Breast epithelium (tissue), 4 donors: ENCODE measurements at places on chromosomes 5 and 9. TPM values are rescaled to one million over a fixed set of nuclear protein-coding genes. Genes with fewer than 3 reads are reported as not detected.

DNA sequence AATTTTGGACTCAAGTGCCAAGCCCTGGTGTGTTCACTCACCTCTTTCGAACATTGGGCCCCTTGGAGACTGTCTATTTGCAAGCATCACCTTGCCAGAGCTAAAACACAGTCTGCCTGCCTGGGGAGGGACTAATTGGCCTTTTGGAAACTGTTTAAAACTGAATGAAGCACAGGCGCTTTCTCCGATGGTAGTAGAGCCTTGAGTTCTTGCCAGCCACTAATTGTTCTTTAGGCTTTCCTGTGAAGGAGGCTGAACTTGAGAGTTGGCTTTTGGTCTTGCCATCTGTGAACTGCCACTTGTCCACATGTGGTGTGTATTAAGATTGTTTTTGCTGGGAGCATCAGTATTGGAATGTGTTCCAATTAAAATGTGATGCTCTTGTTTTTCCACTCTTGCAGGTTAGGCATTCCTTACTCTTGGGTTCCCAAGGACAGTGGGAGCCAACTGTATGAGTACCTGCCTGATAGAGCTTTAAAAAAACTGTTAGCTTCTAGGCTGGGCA lies 26.0 kb downstream of the GARNL3 start:
- no peaks in the 10 kb centered on the region for H3K36me3 ChIP-seq
- H3K27ac ChIP-seq, result peak overlapping the region; percentile 29
- H3K4me1 ChIP-seq, result no peaks in the 10 kb centered on the region
- DNase-seq, result no peak

DNA sequence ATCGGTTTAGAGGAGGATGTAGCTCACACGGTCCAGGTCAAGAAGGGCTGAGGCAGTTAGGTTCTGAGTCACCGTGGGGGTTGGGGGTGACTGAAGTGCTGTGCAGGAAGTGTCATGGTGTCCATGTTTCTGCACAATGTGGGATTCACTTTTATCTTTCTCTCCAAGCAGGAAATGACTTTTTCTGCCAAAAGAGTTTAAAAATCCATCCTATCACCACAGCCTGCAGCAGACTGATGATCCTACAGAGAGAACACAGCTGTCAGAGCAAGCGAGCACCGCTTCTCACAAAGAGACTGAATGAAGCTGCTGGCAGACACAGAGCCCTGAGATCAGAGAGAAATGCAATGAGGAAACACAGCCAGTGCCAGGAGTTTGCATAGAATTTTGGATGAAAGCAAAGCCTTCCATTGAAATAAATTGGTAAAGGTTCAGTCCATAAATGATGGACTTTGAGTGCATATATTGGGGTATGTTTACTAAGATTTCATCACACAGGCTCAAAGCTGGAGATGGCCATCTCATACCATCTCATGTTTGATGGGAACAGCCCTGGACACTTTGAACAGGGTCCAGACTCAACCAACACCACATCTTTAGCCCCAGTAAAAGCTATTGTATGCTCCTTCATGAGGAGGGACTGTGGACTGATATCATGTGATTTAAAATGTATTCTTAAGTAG lies 213.9 kb upstream of the FBXL7 start:
- no peak overlapping the region for H3K27ac ChIP-seq
- no peak overlapping the region for H3K4me3 ChIP-seq
- H3K4me1 ChIP-seq, result no peaks in the 10 kb centered on the region
- DNase-seq, result no peak
- H3K27me3 ChIP-seq, result no peaks in the 10 kb centered on the region

GRCh38 chr9:19464764-19465585 lies 56.2 kb downstream of the ACER2 start:
- no peak overlapping the region for H3K27ac ChIP-seq
- peak overlapping the region; percentile 58 for H3K4me3 ChIP-seq

SLC46A2 gene
- not detected for total RNA-seq

UBAP1 gene
- 56.5 TPM for total RNA-seq

GRCh38 chr5:175668006-175668405 lies 10.1 kb downstream of the HRH2 start:
- no peak overlapping the region for H3K27ac ChIP-seq
- peaks cover 21% of the 10 kb centered on the region for H3K27me3 ChIP-seq
- no peak for DNase-seq
- H3K36me3 ChIP-seq, result no peaks in the 10 kb centered on the region
- H3K4me3 ChIP-seq, result no peak overlapping the region

DNA sequence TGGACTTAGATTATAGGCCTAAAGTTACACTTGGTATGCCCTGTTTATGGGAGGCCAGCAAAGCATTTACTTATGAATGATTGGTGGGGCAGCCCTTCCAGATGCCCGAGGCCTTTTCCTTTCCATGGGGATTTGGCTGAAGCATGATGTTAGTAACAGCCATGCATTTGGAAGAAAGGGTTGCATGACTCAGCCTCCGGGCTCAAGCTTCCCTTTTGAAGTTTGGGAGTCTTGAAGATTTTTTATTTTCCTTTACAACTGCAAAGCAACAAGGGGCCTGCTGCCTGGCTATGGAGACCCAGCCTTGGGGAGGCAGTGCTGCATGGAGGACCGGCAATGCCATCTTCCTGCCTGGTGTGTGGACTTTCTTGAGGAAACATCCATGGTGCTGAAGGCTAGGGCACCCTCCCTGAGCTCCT lies 244.7 kb downstream of the ICE1 start:
- H3K4me3 ChIP-seq, result no peak overlapping the region
- H3K36me3 ChIP-seq, result no peaks in the 10 kb centered on the region
- H3K27me3 ChIP-seq, result no peaks in the 10 kb centered on the region
- DNase-seq, result no peak

DNA sequence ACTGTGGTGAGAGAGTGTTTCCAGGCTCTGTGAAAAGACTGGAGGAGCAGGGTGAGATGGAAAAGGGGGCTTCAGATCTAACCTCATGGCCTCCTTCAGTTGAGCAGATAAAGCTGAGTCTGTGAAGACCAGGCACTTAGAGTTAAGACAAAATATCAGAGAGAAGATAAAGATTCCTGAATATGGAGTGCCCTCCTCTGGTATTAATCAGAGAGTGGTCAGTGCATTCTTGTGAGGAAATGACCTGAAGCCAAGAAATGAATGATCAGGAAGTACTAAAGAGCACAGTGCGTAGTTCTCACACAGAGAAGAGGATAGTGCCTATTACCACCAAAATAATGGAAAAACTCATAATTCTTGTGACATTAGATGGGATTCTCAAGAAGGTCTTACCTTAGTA lies 1417.0 kb upstream of the ACO1 start:
- H3K27ac ChIP-seq, result no peak overlapping the region
- no peaks in the 10 kb centered on the region for H3K4me1 ChIP-seq
- H3K27me3 ChIP-seq, result no peaks in the 10 kb centered on the region
- no peak for DNase-seq
- no peak overlapping the region for H3K4me3 ChIP-seq
- H3K36me3 ChIP-seq, result no peaks in the 10 kb centered on the region

SRA1 gene
- 24.9 TPM for total RNA-seq

- DNase-seq, result no peak
- no peaks in the 10 kb centered on the region for H3K27me3 ChIP-seq
- no peak overlapping the region for H3K4me3 ChIP-seq
- no peak overlapping the region for H3K27ac ChIP-seq
- no peaks in the 10 kb centered on the region for H3K4me1 ChIP-seq
- no peaks in the 10 kb centered on the region for H3K36me3 ChIP-seq
Observed at GRCh38 chr9:90421786-90422185, 220.8 kb downstream of the DIRAS2 start.

PCDHA1 gene
- total RNA-seq, result not detected

- no peaks in the 10 kb centered on the region for H3K27me3 ChIP-seq
- no peak overlapping the region for H3K4me3 ChIP-seq
- no peaks in the 10 kb centered on the region for H3K36me3 ChIP-seq
- H3K4me1 ChIP-seq, result peaks cover 17% of the 10 kb centered on the region
- peak overlapping the region; percentile 65 for H3K27ac ChIP-seq
Observed at GRCh38 chr9:114592356-114592755, 4.8 kb downstream of the ATP6V1G1 start.

DNA sequence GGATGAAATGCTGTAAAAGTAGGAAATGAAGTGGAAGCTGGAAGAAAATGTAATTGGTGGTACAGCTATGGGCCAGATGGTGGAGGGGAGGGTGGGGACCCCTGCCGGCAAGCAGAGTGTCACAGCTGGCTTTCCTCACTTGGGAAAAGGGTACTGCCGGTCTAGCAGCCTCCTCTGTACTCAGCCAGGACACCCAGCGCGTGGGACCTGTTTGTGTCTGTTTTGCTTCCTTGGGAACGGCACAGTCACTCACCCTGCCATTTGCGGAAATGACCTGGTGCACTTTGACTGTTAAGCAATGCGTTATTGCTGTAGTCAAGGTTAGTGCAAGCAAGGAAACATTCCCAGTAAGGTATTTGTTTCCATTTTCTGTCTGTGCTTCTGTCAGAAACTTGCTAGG lies 10.1 kb downstream of the TMEM252 start:
- H3K27me3 ChIP-seq, result no peaks in the 10 kb centered on the region
- no peaks in the 10 kb centered on the region for H3K36me3 ChIP-seq
- no peak overlapping the region for H3K27ac ChIP-seq
- H3K4me1 ChIP-seq, result no peaks in the 10 kb centered on the region
- no peak overlapping the region for H3K4me3 ChIP-seq

- no peak overlapping the region for H3K27ac ChIP-seq
- no peak overlapping the region for H3K4me3 ChIP-seq
- DNase-seq, result no peak
- H3K36me3 ChIP-seq, result no peaks in the 10 kb centered on the region
- H3K27me3 ChIP-seq, result no peaks in the 10 kb centered on the region
Observed at GRCh38 chr5:65050140-65050539, 281.4 kb downstream of the CWC27 start.

DNA sequence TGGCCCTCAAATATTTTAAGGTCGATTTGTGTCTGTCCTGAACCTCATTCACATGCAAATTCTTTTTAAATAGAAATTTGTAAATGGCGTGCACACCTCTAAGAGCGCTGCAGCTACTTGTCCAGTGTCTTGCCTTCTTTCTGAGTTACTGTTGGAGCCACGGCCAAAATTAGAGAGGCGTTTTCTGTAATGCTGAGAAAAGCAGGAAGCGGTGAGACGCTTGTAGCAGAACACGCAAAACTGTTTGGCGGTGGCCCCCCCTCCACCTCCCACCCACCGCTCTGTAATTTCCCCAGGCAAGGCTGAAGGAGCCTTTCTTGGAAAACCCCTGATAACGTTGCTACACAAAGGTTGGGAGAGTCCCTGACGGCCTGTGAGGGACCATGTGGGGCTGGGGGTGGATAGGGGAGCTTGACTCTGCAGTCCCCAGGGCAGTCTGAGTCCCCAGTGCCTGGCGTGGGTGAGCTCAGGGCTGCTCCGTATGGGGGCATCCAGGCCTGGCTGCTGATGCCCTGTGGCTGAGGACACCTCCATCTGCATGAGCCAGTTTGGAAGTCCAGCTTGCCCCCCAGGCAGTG lies 96.5 kb downstream of the GADD45G start:
- no peaks in the 10 kb centered on the region for H3K36me3 ChIP-seq
- no peak for DNase-seq
- no peaks in the 10 kb centered on the region for H3K4me1 ChIP-seq
- no peak overlapping the region for H3K27ac ChIP-seq

GRCh38 chr5:119393746-119394145 lies 37.9 kb downstream of the TNFAIP8 start:
- H3K4me1 ChIP-seq, result peaks cover 8% of the 10 kb centered on the region
- H3K27me3 ChIP-seq, result no peaks in the 10 kb centered on the region
- no peak overlapping the region for H3K4me3 ChIP-seq

PDLIM4 gene
- 102 TPM for total RNA-seq

OR1L8 gene
- 0.48 TPM for total RNA-seq

DNA sequence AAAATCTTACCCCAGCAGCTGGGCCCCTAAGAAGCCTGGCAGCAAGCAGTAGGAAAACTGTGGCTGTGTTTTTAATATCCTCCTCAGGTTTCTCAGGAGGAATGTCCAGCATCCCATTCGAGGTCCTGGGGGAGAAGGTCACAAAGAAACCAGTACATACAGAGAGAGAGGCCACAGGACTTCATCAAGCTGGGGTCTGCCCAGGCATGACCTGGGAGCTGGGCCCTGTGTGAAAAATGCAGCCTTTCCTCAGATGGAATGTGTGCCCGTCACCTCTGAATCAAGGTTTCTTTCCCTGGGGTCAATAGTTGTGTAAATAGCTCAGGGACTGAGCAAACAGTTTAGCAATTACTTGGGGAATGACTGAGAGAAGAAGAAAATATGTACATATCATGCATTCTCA lies 33.9 kb upstream of the RAD23B start:
- H3K27me3 ChIP-seq, result no peaks in the 10 kb centered on the region
- H3K4me3 ChIP-seq, result no peak overlapping the region
- peak overlapping the region; percentile 6 for H3K27ac ChIP-seq
- H3K36me3 ChIP-seq, result no peaks in the 10 kb centered on the region
- no peak for DNase-seq

DNA sequence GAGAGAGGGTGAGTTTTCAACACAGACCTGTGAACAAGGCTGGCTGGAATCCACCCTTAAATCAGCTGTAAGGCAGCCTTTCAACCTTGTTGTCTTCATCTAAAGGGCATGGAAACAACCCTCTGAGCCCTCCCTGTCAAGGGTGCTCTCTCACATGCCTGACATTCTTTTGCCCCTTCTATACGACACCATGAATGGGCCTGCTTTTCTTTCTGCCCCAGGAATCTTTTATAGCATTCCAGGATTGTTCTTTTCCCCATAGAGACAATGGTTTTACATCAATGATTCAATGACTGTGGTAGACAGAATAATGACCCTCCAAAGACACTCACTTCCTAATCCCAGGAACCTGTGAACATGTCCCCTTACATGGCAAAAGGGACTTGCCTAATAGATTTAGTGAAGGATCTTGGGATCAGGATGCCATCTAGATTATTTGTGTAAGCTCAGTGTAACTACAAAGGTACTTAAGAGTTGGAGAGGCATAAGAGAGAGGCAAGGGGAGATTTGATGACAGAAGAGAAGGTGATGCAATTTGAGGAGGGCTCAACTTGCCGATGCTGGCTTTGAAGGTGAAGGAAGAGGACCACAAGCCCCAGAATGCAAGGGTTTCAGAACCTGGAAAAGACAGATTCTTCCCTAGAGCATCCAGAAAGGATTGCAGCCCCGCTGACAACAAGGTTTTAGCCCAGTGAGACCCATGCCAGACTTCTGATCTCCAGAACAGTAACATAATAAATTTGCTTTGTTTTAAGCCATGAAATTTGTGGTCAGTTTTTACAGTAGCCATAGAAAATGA lies 29.2 kb upstream of the HMHB1 start:
- no peak overlapping the region for H3K4me3 ChIP-seq
- no peak for DNase-seq
- H3K27me3 ChIP-seq, result no peaks in the 10 kb centered on the region

CDC20B gene
- not detected for total RNA-seq

DNA sequence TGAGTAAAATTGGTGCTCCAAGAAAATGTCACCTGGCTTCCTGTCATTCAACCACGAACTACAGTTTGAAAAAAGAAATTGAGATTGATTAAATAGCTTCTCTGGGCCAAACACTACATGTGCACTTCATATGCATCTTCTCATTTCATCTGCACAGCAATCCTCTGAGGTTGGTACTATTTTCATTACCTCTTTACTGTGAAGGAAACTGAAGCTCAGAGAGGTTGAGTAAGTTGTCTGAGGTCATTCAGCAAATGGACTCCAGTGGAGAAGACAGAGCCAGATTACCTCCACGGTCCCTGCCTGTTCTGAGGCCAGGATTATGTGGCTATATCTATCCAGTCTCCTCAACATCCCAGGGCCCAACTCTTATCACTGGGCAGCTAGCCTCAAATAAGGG lies 46.5 kb downstream of the SLC6A7 start:
- H3K4me3 ChIP-seq, result no peak overlapping the region
- no peak overlapping the region for H3K27ac ChIP-seq
- H3K36me3 ChIP-seq, result no peaks in the 10 kb centered on the region
- DNase-seq, result no peak
- no peaks in the 10 kb centered on the region for H3K27me3 ChIP-seq
